Cortex of kidney (tissue), 1 donor: ENCODE measurements at places on chromosomes 2 and 18.

GRCh38 chr18:45702708-45703265 is 21.2 kb upstream of the SLC14A1 start:
- DNase-seq: no peak

DNA sequence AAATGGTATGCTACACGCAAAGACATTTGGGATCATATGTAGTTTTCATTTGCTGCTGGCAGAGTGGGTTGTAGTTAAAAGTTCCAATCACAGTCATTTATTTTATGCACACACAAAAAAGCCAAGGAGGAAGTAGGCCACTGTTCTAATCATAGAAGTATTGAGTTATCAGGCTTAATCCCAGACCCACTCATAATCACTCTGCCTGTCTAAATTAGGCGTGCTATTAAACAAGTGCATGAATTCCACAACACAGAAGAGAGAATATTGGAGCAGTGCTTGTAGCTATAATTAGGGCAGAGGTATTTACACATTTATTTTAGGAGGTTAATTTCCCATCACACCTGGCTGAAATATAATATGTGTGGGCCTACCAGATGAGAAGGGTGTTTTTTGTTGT is 65.7 kb upstream of the FIGN start:
- DNase-seq: no peak

GRCh38 chr18:59961070-59961469 is 61.3 kb downstream of the PMAIP1 start:
- no peak for DNase-seq

DNA sequence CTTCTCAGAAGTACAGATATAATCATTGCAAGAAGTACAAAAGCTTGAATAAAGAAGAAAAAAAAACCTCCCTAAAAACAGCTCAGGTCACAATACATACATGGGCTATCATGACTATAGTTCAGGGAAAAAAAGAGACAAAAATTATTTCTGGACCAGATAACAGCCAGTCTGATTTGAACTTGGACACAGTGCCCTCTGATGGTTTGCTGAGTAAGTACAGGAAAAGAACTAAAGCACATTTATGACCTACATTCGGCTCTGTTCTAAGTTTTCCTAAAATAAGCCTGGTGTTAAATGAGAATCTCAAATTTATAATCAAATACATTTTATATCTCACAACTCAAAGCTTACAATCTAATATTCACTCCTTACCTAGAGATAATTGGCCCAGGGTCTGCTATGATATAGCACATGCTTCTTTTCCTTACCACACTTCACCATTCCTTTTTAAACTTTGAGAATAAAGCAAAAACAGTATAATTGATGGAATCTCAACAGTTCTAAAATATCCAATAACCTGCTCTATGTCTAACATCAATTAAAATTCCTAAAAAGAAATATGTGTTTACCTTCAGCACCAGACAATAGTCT is 81.1 kb downstream of the RAPH1 start:
- no peak for DNase-seq

- no peak for DNase-seq
Observed at GRCh38 chr2:160157861-160158829, 41.9 kb downstream of the ITGB6 start.

- no peak for DNase-seq
Observed at GRCh38 chr18:33873112-33873511, 295.1 kb downstream of the ASXL3 start.

DNA sequence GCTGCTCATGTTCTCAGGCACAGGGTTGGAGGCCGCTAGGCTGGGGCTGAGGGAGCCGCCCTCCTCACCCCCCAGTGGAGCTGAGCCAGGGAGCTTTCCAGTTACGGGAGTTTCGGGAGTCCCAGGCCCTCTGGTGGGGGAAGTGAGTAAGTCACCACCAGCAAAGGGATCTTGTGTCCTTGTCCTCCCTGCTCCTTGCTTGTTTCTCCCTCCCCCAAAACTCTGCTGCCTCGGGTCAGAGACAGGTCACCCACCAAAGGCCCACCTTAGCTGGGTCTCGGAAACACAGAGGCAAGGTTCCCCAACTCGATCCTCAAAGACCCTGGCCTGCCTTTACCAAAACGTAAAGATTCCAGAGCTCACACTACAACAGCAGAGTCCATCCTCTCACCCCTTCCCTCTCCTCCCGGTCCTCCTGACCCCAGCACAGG is 60.5 kb upstream of the POMC start:
- DNase-seq: no peak

GRCh38 chr2:31235504-31235902 is 1.6 kb downstream of the EHD3 start:
- DNase-seq: no peak

DNA sequence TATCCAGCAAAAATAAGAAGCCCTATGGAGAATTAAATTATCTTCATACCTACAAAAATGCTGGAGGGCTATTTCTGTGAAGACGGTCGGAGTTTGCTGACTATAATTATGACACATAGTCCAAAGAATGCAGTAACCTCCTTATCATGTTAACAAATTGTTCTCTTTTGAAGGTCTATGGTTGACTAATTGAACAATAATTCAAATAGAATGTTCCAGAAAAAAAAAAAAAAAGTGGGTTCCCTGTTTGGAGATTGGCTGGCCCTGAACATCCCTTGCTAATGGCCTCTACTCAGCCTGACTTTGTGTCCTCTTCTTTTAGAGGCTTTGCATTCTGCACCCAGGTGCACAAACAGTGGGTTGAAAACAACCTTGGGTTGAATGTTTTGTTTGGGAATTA is 82.8 kb upstream of the CCBE1 start:
- no peak for DNase-seq

DNA sequence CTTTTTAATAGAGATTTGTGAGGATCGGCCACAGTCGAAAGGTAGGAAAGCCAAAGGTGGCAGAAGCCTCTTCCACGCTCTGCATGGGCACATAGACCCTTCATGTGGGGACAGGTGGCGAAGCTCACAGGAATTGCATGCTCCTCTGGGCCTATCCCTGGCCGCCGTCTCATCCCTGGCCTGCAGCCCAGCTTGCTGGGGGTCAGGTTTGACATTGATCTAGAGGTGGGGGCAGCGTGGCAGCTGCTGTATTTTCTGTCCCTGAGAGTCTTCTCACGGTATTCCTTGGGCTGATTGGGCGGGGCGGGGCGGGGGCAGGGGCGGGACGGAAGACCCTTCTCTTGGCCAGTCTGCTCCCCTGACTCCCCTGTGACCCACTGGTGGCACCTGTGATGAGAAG is 48.9 kb downstream of the STK25 start:
- DNase-seq: no peak

- no peak for DNase-seq
Observed at GRCh38 chr2:108446703-108447102, 2.3 kb upstream of the GCC2 start.

DNA sequence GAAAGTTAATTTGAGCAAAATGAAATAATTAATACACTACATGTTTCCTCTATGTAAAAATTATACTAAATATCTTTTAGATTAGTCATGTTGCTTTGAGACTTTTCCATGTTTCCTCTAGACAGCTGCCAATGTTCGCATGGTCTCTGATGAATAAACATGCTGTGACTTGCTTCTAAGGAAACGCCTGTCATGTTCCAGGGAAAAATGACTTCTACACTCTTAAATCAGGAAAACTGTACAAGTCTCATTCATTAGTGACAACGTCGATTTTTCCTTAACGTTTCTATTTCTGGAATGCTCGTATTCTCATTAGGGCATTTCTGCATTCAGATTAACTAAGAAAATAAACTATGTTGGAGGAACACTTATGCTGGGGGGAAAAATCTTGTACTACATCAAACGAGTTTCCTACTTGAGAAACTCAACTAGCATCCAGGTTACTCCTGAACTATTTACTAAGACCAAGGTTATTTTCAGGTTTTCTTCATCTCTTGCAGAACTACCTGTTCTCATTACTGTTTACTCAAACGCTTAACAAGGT is 1.6 kb downstream of the COBLL1 start:
- no peak for DNase-seq

DNA sequence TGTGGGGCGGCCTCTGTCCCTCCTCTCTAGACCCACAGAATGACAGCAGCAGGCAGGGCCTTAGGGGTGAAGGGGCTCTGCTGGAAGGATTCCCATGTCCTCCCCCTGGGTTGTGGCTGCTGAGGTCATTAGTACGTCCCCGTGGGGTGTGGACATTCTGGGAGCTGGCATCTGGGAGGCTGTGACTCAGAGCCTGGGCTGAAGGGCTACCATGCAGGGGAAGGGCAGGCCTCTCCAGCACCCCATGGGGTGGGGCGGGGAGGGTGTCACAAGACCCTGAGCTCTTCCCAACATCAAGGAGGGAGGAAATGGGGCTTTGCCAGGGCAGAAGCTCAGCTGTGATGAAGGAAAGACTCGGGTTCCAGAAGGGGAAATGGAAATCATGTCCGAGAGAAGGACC is 105.8 kb upstream of the SMAD2 start:
- DNase-seq: no peak

DNA sequence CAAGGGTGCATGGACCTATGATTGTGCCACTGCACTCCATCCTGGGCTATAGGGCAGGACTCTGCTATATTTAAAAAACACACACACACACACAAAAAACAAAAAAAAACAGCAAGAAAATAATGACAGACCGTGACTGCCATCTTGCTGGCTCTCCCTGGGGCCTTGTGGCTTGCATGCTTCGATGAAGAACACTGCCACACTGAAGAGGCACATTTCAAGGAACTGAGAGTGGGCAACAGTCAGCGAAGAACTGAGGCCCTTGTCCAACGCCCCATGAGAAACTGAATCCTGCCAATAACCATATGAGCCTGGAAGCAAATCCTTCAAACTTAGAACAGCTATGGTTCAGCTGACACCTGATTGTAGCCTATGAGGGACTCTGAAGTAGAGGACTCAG is 158.1 kb downstream of the CCBE1 start:
- DNase-seq: no peak

GRCh38 chr2:157181234-157181633 is 76.3 kb upstream of the GALNT5 start:
- no peak for DNase-seq

- no peak for DNase-seq
Observed at GRCh38 chr2:213079756-213080155, 71.7 kb downstream of the IKZF2 start.

DNA sequence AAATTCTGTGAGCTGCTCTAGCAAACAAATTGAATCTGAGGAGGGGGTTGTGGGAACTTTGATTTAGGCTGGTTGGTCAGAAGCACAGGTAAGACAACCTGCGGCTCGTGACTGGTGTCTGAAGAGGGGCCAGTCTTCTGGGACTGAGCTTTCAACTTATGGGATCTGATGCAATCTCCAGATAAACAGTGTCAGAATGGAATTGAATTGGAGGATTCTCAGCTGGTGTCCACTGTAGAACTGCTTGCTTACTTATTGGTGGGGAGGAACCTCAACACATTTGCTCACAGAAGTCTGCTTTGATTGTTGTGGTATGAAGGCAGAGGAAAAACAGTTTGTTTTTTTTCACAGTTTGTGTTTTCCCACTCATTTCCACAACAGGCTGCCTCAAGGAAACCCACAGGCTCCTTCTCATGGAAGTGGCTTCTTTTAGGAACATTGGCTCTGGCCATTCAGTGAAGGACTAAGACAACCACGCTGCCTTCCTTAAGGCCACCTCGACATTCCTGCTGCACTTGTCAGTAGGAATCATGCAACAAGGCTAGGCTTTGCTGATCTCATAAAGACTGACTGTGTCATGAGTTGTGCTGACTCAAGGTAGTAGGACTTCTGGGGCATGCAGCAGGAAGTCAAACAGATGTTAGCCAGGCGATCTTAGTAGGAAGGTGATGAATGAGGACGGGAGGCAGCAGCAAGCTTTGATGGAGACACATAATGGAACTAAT is 104.7 kb downstream of the TSN start:
- DNase-seq: no peak

DNA sequence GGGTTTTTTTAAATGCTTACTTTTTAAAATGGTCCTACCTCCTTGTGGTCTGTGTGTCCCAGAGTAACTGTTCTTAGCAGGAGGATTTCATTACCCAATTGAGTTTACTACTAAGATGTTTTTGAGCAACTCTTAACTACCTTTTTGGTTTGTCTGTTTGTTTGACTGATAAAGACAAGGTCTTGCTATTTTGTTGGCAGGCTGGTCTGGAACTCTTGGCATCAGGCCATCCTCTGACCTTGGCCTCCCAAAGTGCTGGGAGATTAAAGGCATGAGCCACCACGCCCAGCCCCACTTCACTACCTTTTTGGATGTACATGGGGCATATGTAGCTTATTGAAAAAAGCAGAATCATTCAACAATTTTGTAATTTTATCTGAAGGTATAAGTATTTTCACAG is 14.9 kb downstream of the MRPS9 start:
- no peak for DNase-seq

- DNase-seq: no peak
Observed at GRCh38 chr2:191166756-191167445, 16.1 kb upstream of the STAT4 start.

DNA sequence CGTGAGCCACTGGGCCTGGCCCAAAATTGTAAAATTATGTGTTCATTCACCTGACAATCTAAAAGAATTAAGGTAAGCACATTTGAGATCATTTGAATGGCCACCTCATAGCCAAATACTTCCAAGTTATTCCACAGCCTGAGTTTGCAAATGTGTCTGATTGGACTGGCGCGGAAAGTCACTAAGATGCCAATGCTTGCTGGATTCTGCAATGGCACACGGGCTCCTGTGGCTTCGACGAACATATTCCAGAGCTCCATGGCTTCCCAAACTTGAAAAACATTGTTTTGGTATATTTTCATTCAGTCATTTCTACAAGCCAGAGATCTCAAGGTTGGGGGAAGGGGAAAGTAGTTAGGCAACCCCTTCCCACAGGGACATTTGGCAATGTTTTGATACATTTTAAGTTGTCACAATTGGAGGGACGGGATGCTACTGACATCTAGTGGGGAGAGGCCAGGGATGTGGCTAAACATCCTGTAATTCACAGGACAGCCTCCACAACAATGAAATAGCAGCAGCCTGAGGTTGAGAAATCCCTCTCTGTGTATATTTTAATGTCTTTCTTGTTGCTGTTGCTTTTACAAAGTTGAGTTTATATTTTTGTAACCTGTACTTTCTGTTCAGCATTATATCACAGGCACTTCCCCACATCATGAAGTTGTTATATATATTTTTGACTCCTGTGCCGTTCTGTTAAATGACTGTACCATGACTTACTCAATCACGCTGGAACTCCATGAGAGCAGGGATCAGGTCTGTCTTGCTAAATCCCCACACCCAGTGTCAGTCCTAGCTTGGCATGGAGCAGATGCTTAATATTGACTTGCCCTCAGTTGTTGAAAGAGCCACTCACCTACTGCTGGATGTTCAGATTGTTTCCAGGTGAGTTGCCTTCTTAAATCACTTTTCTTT is 56.9 kb downstream of the COL4A4 start:
- no peak for DNase-seq
